ENCODE measurements at places on chromosomes 12 and 14. TPM values are rescaled to one million over a fixed set of nuclear protein-coding genes. Genes with fewer than 3 reads are reported as not detected.

TAS2R20 gene
- 0.41 TPM for total RNA-seq

SAMD15 gene
- total RNA-seq, result 1.9 TPM

SERPINA12 gene
- total RNA-seq, result not detected

FOXM1 gene
- 12.2 TPM for total RNA-seq

GNG2 gene
- total RNA-seq, result 4.1 TPM

IGF1 gene
- under 0.01 TPM for total RNA-seq

PIWIL1 gene
- 0.27 TPM for total RNA-seq

SLC5A8 gene
- total RNA-seq, result not detected

SPIC gene
- total RNA-seq, result not detected

CCDC92 gene
- 43.0 TPM for total RNA-seq

CPNE6 gene
- not detected for total RNA-seq

TC2N gene
- 9.6 TPM for total RNA-seq

Data from kidney epithelial cell (primary cell).